ENCODE measurements at places on chromosomes 4 and X.

DNA sequence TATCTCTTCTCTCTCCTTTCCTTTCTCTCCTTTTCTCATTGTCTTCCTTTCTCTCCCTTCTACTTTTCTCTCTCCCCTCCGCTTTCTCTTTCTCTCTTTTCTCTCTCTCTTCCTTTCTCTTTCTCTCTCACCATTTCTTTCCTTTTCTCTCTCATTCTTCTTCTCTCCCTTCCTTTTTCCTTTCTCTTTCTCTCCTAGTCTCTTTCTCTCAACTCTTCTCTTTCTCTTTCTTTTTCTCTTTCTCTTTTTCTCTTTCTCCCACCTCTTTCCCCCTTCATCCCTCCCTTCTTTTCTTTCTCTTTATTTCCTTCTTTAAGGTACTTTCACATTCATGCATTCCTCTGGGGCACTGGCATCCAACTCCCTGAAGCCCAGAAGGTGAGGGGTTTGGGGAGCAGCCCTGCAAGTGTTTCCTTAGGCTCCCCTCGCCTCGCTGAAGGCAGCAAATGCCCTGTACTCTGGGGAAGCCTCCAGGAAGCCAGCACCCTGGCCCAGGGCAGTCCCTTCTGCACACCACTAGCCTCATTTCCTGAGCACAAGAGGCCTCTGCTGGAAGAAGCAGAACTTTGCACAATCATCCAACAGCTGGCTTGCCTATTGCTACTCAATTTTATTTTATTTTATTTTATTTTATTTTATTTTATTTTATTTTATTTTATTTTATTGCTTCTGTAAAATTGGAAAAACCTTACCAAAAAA lies 124.2 kb downstream of the NFKB1 start:
- DNase-seq: peak; percentile 64

GRCh38 chr4:52248820-52249219 lies 197.7 kb downstream of the SPATA18 start:
- DNase-seq: no peak

DNA sequence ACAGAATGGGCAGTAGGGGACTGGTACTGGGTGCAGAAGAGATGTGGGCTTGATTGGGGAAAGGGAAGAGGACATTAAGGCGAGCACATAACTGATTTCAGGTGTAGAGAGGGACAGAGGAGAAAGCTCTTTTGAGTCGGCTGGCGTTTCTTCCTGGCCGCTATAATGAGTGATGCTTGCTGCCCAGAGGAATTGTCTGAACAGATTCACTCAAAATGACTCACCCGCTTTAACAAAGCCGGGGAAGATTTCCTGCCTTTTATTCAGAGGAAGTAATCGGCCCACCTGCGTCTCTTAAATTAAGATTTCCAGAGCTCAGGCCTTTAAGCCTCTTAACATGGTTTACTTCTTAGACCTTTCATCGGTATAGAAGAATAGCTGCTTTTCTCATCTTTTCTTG lies 102.1 kb upstream of the AP1S2 start:
- DNase-seq: no peak

DNA sequence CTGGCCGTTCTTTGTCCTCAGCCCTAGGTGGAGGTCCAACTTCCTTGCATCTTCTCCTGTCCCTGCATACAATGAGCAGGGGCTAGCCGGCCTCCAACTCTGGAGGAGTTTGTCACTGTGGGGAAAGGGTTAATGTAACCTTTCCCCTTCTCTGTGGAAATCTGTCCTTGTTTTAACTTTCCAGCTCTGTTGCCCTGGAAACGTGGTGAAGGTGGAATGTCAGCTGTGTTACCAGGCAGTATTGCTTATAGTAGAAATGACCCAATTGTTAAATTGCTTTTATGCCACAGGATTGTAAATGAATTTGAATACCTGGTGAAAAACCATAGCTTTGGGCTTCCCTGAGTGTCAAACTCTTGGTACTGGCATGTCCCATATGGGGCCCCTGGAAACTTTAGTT lies 131.6 kb upstream of the SCML1 start:
- DNase-seq: no peak

GRCh38 chr4:36064117-36064516 lies 180.2 kb downstream of the ARAP2 start:
- DNase-seq: no peak

DNA sequence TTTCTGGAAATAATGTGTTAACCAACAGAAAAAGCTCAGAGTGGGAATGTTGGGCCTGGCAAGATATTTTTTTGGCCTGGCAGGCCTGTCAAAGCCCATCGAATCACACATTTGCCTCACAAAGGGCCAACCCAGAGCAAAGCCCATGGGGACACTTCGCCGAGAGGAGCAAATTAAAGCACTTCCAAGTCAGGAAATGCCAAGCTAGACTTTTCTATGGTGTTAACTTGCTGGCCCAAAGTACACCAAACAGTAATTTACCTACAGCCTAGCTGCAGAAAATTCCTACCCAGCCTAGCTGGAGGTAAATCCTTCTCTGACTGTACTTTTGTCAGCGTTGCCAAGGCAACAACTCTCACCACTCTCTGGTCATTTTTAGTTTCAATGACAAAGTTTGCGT lies 288.6 kb upstream of the LDB2 start:
- DNase-seq: no peak

DNA sequence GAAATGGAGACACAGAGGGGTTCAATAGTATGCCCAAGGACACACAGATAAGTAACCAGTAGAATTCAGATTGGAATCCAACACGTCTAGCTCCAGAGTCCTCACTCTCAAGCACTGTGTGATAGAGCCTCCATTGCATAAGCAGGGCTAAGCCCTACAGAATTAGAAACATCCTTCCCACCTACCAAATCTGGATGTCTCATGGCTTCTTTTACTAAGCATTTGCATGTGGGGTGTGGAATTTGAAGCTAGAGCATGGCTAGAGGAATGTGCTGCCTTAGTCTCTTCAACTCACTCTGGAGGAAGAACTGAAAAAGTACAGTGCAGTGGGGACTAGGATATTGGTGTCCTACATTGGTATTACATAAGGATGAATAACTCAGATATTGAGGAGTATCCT lies 119.4 kb downstream of the MFAP3L start:
- no peak for DNase-seq

- DNase-seq: no peak
These were observed 133.2 kb upstream of the RPS6KA3 start for GRCh38 chrX:20399728-20400414.

DNA sequence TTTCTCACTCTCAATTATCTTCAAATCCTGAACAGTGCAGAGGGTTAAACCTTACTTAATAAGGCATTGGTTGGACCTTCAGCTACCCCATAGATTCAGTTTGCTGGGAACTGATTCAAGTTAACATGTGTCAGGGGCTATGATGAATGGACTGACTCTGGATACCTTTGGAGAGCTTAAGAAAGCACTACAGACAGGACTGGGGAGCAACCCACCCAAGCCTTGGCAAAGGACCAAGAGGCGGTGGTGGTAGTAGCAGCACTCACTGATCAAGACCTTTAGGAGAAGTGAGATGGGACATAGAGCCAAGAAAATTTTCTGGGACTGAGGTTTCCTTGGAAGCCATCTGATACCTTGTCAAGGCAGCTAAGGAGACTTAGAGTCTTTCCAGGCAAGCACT lies 43.0 kb upstream of the TAPT1 start:
- no peak for DNase-seq

GRCh38 chr4:138851391-138852335 lies 163.9 kb upstream of the NOCT start:
- DNase-seq: no peak

GRCh38 chr4:15054541-15054940 lies 52.3 kb downstream of the CPEB2 start:
- DNase-seq: no peak

DNA sequence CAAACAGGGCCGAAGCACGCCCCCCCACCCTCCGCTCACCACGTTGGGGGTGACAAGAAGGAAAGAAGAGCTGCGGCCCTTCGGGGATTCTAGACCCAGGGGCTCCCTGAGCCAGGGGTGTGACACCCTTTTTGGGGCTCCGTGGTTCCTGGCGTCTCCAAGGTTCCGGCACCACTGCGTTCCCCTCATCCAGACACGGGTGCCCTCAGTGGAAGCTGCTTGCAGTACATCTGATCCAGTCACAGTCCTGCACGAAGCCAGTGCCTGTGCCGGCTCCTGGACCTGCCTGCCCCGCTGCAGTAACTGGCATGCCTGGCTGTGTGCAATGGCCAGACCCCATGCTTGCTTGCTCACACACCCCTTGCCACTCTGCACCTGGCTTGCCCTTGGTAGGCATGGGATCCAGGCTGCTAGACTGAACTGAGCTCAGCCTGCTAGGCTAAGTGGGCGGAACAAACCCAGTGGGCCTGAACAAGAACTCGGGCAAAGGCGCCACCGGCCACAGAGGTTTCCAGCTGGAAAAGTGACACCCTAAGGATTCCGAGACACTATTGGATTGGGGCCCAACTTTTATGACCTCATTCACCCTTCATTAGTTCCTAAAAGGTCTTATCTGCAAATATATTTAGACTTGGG lies 420.4 kb upstream of the AGA start:
- DNase-seq: no peak

DNA sequence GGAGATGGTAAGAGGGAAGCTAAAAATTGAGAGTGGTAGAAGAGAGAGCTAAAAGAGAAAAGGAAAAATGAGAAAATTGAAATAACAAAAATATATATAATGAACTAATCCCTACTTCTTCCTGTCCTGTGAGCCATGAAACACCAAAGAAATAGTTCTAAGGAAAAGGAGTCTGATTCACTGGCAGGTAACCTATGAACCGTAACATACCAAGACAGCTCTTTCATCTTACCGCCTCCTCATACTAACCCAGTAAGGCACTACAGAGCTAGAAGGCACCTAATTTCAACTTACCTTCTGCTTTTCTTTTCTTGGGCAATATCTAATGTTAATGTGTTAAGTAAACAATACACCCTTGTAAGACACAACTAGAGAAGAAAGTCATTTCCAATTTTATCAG lies 297.7 kb upstream of the DIAPH2 start:
- no peak for DNase-seq

- DNase-seq: no peak
These were observed at the start of gene CYSLTR1 for GRCh38 chrX:78327370-78328086. Gene CYSLTR1, minus strand, starts transcription at chrX:78327611. Its CDS starts 53,865 bp downstream, at chrX:78273746.

- no peak for DNase-seq
These were observed 239.6 kb downstream of the GRXCR1 start for GRCh38 chr4:43132010-43132582.

GRCh38 chr4:157052429-157053040 lies 23.4 kb upstream of the GLRB start:
- no peak for DNase-seq

- no peak for DNase-seq
These were observed 56.1 kb upstream of the CCDC149 start for GRCh38 chr4:24968992-24969391.

GRCh38 chrX:120457766-120458180 lies 11.3 kb downstream of the LAMP2 start:
- DNase-seq: no peak

GRCh38 chr4:47210828-47211227 lies 179.5 kb downstream of the GABRB1 start:
- no peak for DNase-seq

DNA sequence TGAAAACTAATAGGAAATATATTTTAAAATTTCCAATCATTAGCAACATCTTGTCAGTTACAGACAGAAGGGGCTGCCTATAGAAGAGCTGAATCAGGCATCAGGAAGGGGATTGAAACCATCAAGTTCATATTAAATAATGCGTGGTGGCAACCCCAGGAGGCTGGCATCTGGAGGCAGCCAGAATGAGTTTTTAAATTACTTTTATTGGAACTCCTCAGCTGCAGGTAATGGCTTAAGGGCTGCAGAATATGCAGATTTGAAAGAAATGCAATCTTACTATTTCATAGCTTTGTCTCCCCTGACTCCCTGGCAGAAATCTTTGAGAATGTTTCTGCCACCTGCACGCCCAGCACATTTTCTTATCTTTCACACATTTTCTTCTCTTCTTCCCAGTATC lies 711.6 kb downstream of the PCDH19 start:
- no peak for DNase-seq

GRCh38 chrX:11105080-11105479 lies 6.1 kb upstream of the HCCS start:
- no peak for DNase-seq

GRCh38 chr4:66284991-66285451 lies 614.7 kb upstream of the EPHA5 start:
- DNase-seq: no peak

- no peak for DNase-seq
These were observed 322.2 kb downstream of the IQCM start for GRCh38 chr4:149493492-149493891.

DNA sequence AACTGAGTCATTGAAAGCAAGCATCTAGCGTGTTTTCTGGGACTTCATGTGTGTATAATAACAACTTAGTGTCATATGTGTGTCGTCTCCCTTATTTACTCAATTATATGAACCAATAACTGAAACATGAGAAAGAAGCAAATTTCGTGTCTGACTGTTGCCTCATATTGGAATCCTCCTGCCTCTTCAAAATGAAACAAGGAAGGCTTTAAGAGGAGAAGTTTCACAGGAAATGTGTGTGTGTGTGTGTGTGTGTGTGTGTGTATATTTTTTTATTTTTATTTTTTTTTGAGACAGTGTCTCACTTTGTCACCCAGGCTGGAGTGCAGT lies 145.8 kb upstream of the SFRP2 start:
- DNase-seq: no peak

- no peak for DNase-seq
These were observed 2731.9 kb downstream of the ARAP2 start for GRCh38 chr4:33512397-33512796.

DNA sequence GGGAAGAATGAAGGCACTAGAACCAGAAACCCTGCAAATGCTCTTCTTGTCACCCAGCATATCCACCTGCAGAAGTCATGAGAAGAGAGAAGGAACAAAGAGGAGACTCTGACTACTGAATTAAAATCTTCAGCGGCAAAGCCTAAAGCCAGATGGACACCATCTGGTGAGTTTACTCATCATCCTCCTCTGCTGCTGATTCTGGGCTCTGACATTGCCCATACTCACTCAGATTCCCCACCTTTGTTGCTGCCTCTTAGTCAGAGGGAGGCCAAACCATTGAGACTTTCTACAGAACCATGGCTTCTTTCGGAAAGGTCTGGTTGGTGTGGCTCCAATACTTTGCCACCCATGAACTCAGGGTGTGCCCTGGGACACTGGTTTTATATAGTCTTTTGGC lies 181.7 kb downstream of the AR start:
- no peak for DNase-seq

- no peak for DNase-seq
These were observed 121.9 kb downstream of the KCTD8 start for GRCh38 chr4:44326741-44327140.

GRCh38 chrX:115579327-115579726 lies 18.4 kb downstream of the PLS3 start:
- no peak for DNase-seq

GRCh38 chr4:150106886-150107285 lies 28.6 kb downstream of the DCLK2 start:
- DNase-seq: no peak

- DNase-seq: no peak
These were observed 18.5 kb downstream of the HERC3 start for GRCh38 chr4:88610771-88611170.

DNA sequence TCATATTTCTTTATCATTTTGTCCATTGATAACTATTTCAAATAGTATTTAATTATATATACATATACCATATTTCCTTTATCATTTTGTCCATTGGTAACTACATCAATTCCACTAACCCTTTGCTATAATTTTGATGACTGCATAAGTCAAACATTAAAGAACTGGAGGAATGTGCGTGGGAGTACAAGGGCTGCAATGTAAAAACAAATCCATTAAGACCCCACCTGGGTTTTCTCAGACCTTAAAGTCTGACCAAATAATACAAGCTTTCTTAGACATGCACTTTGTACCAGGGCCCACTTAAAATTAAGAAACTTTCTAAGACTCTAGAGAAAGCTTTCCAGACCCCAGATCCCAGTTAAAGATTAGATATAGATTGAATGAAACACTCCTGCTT lies 1622.4 kb upstream of the PCDH10 start:
- DNase-seq: no peak

GRCh38 chr4:78768452-78769180 lies 7.5 kb upstream of the BMP2K start:
- DNase-seq: no peak
